Purkinje cell (primary cell): ENCODE measurements at places on chromosomes 2 and 18. TPM values are rescaled to one million over a fixed set of nuclear protein-coding genes. Genes with fewer than 3 reads are reported as not detected.

DTNA gene
- polyA plus RNA-seq: 38.2 and 75.9 TPM in 2 replicates

REG1B gene
- not detected in 2 replicates for polyA plus RNA-seq

REG3A gene
- polyA plus RNA-seq: not detected in 2 replicates

RFTN2 gene
- 13.5 and 21.6 TPM in 2 replicates for polyA plus RNA-seq

ERMN gene
- polyA plus RNA-seq: 3.6 and 18.7 TPM in 2 replicates

ZSWIM2 gene
- polyA plus RNA-seq: not detected in 2 replicates

LIPG gene
- not detected in 2 replicates for polyA plus RNA-seq

LAMA1 gene
- polyA plus RNA-seq: 0.50 TPM in 1 of 2 replicates, not detected in the other

NEB gene
- 2.4 and 8.1 TPM in 2 replicates for polyA plus RNA-seq

TFCP2L1 gene
- not detected in 2 replicates for polyA plus RNA-seq

SOWAHC gene
- polyA plus RNA-seq: 0.43 and 0.74 TPM in 2 replicates

IL1R2 gene
- 1.6 TPM in 1 of 2 replicates, not detected in the other for polyA plus RNA-seq

FOXI3 gene
- not detected in 2 replicates for polyA plus RNA-seq

HMSD gene
- polyA plus RNA-seq: 7.1 TPM in 1 of 2 replicates, not detected in the other

LIMS1 gene
- 3.4 and 3.5 TPM in 2 replicates for polyA plus RNA-seq

PIKFYVE gene
- 13.1 and 13.9 TPM in 2 replicates for polyA plus RNA-seq

B4GALT6 gene
- polyA plus RNA-seq: 43.5 and 44.0 TPM in 2 replicates

PDCD1 gene
- not detected in 2 replicates for polyA plus RNA-seq

ARMC9 gene
- polyA plus RNA-seq: 10.5 and 13.6 TPM in 2 replicates

BMP10 gene
- not detected in 2 replicates for polyA plus RNA-seq

NCOA1 gene
- polyA plus RNA-seq: 70.9 and 72.6 TPM in 2 replicates

ABCG8 gene
- polyA plus RNA-seq: 1.1 TPM in 1 of 2 replicates, not detected in the other

CXCR1 gene
- not detected in 2 replicates for polyA plus RNA-seq

MEP1B gene
- not detected in 2 replicates for polyA plus RNA-seq

TMEM178A gene
- polyA plus RNA-seq: 21.4 and 44.7 TPM in 2 replicates

XDH gene
- not detected in 2 replicates for polyA plus RNA-seq

CLK1 gene
- polyA plus RNA-seq: 83.9 and 113 TPM in 2 replicates
